ENCODE measurements at places on chromosomes 13 and 19. TPM values are rescaled to one million over a fixed set of nuclear protein-coding genes. Genes with fewer than 3 reads are reported as not detected.

- H3K27me3 ChIP-seq, result no peaks in the 10 kb centered on the region
- peak overlapping the region; percentile 96 for H3K27ac ChIP-seq
Measured at GRCh38 chr19:1882089-1882785, 3.1 kb downstream of the ABHD17A start.

GRCh38 chr19:16227837-16228636, 30.3 kb downstream of the AP1M1 start:
- H3K4me3 ChIP-seq, result no peak overlapping the region
- H3K4me1 ChIP-seq, result no peaks in the 10 kb centered on the region
- H3K36me3 ChIP-seq, result peaks cover 86% of the 10 kb centered on the region
- no peaks in the 10 kb centered on the region for H3K27me3 ChIP-seq
- no peak overlapping the region for H3K27ac ChIP-seq

- peak; percentile 87 for DNase-seq
- H3K27ac ChIP-seq, result no peak overlapping the region
- H3K27me3 ChIP-seq, result no peaks in the 10 kb centered on the region
- H3K36me3 ChIP-seq, result no peaks in the 10 kb centered on the region
- H3K4me1 ChIP-seq, result no peaks in the 10 kb centered on the region
- no peak overlapping the region for H3K4me3 ChIP-seq
Measured at GRCh38 chr19:46542428-46543230, 47.0 kb upstream of the PNMA8B start.

DNA sequence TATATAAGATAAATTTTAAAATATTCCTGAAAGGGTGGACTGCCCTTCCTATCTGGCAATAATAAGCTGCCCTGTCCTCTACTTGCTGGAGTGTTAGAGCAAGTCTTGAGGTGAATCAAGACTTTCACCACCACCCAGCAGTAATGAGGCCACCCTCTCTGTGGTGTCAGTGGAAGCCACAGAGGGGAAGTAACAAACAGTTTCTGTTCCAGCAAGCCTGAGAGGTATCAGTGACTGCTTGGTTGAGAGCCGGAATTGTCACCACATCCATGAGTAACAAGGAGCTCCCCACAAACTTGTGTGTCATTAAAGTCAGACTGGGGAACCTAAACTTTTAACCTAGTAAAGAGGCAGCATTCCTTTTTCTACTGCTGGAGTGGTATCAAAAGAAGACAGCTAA, 532.7 kb upstream of the SPRY2 start:
- no peaks in the 10 kb centered on the region for H3K27me3 ChIP-seq
- H3K4me3 ChIP-seq, result no peak overlapping the region
- no peak overlapping the region for H3K27ac ChIP-seq
- no peaks in the 10 kb centered on the region for H3K4me1 ChIP-seq

- DNase-seq, result no peak
- peaks cover 19% of the 10 kb centered on the region for H3K4me1 ChIP-seq
- no peak overlapping the region for H3K27ac ChIP-seq
- no peak overlapping the region for H3K4me3 ChIP-seq
- H3K36me3 ChIP-seq, result no peaks in the 10 kb centered on the region
Measured at GRCh38 chr19:952680-953444, 27.0 kb downstream of the ARID3A start.

- no peaks in the 10 kb centered on the region for H3K27me3 ChIP-seq
- peak overlapping the region; percentile 80 for H3K27ac ChIP-seq
- H3K4me1 ChIP-seq, result peaks cover 70% of the 10 kb centered on the region
- no peak for DNase-seq
- H3K4me3 ChIP-seq, result peak overlapping the region; percentile 7
Measured at GRCh38 chr13:110416131-110417025, 109.3 kb downstream of the COL4A2 start.

- no peaks in the 10 kb centered on the region for H3K27me3 ChIP-seq
- H3K27ac ChIP-seq, result no peak overlapping the region
- no peaks in the 10 kb centered on the region for H3K4me1 ChIP-seq
- no peaks in the 10 kb centered on the region for H3K36me3 ChIP-seq
Measured at GRCh38 chr19:27846944-27847343, 1366.0 kb downstream of the UQCRFS1 start.

Gene ZNF556
- not detected for total RNA-seq

Gene CBY2
- total RNA-seq, result not detected

Gene SUPT5H
- total RNA-seq, result 64.2 TPM
